Nucleus accumbens (tissue), 56 donors: ENCODE measurements at places on chromosomes 12 and 14.

DNA sequence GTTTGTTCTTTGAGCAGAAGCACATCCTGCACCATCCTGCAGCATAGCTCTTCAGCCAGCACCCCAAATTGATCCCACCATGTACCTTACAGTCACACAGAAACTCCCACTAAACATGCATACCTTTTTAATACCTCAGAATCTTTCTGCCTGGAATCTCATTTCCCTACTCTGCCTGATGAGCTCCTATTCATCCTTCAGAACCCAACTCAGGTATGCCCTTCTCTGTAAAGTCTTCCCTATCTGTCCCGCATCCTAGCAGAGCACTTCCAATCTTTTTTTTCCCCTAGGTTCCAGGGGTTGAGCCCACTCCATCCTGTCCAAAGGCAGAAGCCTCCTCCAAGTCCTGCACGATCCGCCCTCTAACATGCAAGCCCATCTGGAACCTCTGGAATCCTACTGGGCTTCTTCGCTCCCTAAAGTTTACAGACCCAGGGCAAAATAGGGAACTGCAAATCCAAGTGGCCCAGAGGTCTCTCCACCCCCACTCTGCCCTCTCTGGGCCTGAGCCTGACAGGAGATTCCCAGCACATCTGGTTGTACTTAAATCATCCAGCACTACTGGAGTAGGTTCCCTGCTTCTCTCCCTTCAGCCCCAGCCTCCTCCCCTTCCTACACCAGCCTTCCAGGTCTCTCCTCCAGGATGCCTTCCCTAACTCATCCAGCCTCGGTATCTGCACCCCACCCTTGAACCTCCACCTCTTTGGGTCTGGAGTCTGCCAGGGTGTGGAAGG, 4.1 kb upstream of the FIGNL2 start:
- no peak for DNase-seq

GRCh38 chr14:43894534-43894933, 612.5 kb downstream of the FSCB start:
- DNase-seq: no peak

GRCh38 chr12:95605875-95606274, 54.6 kb upstream of the USP44 start:
- DNase-seq: no peak

- no peak for DNase-seq
Observed at GRCh38 chr14:29039171-29039570, 272.6 kb downstream of the FOXG1 start.

DNA sequence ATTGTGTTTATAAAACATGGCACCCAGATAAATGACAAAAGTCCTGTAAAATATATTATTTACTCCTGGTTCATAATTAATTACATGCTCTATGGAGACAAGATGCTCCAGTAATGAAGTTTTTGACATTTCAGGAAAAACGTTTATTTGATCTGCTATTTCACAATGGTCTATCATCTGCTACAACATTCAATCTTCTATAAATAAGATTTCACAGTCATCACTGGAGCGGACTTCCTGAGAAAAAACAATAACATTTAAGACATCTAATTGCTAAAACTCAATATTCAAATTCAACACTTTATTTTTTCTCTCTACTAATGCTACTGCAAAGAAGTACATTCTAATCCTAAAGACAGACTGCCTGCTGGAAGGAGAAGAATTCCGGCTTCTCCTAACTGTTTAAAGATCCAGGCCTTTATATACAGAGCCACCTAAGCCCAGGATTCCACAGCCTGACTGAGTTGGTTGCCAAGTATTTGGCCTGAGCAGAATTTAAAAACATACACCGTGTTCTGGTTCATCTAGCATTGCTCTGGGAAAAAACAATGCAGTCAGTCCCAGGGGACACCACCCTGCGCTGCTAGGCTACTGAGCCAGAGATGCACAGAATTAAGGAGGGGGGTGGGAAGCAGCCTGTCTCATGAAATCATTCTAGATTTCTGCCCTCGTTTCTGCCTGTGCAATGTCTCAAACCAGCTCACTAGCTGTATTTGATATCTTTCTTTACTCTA, 58.0 kb downstream of the TMTC1 start:
- DNase-seq: peak; percentile 6

DNA sequence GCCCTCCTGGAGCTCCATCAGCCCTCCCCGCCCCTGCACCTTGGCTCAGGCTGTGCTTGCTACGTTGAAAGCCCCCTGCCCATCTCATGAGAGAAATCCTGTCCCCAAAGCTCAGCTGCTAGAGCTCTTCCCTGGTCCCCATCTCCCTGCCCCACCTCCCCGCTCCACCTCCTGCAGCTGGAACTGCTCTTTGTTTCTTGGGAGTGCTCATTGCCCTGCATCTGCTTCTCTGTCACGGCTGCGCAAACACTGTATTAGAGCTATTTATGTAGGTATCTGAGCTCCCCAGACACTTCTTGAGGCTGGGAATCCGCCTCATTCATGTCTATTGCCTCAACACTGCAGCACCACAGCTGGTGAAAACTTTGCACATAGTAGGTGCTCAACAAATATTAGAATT, 32.8 kb upstream of the PRIMA1 start:
- DNase-seq: no peak

GRCh38 chr12:131134523-131135310, 181.0 kb downstream of the ADGRD1 start:
- no peak for DNase-seq
